NCI-H748 treated with DMSO at 0.1 percent for 48 hours (cell line): ENCODE measurements at places on chromosomes 1 and 21.

DNA sequence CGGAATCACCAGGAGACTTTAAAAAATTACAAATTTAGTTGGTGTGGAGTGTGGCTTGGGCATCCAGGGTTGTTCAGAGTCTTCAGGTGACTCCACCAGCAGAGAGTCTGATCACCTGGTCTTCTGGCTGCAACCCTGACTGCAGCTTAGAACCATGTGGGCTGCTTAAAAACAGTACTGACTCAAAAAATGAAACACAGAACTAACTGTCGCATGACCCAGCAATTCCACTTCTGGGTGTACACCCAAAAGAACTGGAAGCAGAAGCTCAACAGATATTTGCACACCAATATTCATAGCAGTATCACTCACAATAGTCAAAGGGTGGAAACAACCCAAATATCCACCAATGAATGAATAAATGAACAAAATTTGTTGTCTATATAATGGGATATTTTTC is 17.3 kb downstream of the TLR5 start:
- no peak for DNase-seq

GRCh38 chr1:29743264-29743663 is 506.9 kb downstream of the PTPRU start:
- no peak for DNase-seq

DNA sequence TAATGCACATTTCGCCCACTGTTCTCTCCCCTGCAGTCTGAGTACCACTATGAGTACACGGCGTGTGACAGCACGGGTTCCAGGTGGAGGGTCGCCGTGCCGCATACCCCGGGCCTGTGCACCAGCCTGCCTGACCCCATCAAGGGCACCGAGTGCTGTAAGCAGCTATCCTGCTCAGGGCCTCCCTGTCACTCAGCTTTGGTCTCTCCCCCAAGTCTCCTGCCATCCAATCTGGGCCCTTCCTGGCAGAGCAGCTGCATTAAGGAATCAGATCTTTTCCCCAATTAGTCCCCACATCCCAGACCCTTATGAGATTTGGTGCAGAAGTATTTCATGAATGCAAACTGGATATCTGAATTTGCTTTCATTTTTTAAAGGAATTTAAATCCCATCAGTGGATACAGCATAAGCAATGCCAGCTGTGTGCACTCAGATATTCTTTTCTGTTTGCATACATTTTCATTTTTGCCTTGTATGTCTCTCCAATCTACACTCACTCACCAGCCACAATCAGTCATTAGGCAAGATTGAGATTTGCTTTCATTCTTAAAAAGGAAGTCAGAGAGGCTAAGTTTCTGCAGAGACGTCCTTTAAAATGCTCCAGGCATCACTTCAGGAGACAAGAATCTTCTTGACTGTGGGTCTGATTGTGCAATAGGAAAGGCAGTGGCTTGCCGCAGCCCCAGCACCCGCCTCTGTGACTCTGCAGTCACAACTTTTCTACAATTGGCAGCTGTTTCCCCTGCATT is 48.1 kb downstream of the ELAPOR1 start:
- DNase-seq: no peak

GRCh38 chr21:35150562-35151226 is 101.6 kb upstream of the RUNX1 start:
- no peak for DNase-seq

- no peak for DNase-seq
Observed at GRCh38 chr1:210347112-210347511, 18.4 kb downstream of the HHAT start.

GRCh38 chr21:43578677-43579303 is 80.5 kb downstream of the HSF2BP start:
- no peak for DNase-seq

- peak; percentile 35 for DNase-seq
Observed at GRCh38 chr1:192086644-192087043, 71.6 kb upstream of the RGS18 start.

GRCh38 chr1:64823691-64824476 is 79.0 kb downstream of the RAVER2 start:
- DNase-seq: peak; percentile 76

DNA sequence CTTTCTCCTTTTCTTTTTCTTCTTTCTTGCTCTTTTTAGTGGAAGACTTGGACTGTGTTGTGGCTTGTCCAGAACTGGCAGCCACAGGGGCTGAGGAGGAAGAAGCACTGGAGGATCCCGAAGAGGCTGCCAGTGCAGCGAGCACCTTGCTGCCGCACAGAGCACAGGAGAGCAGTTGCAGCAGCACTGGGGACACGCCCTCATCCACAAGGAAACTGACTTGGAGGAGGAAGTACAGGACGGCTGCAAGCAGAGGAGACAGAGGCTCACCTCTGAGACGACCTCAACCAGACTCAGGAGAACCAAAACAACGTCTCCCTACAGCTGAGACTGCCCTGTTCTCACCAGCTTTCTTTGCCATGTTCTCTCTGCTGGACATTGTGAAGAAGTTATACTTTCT is 88.9 kb downstream of the UBR4 start:
- DNase-seq: no peak

DNA sequence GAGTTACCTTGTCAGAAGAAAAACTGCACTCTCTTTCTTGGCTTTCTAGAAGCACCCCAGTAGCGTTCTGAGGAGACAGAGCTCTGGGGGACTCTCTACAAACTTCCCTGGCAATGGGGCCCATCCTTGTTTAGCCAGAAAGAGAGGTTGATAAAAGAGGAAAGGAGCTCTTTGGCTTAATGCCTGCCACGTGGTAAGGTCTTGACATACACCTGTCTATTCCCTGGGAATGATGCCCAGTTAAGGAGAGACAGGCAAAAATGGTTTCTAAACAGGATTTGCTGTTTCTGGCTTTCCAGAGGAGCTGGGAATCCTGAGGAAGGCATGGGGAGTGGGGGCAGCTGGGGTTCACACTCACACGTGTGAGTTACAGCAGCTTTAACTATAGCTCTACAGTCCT is 30.2 kb upstream of the IL20 start:
- no peak for DNase-seq

- DNase-seq: no peak
Observed at GRCh38 chr1:54808443-54809207, 7.5 kb upstream of the TTC22 start.

GRCh38 chr1:38558500-38559445 is 300.8 kb downstream of the RRAGC start:
- DNase-seq: no peak

GRCh38 chr1:186016856-186017255 is 282.7 kb downstream of the HMCN1 start:
- no peak for DNase-seq
